CD4-positive, alpha-beta T cell treated with Interleukin-1 beta for 1 hour (primary cell): ENCODE measurements at places on chromosomes 6 and 20.

GRCh38 chr6:107819964-107820337 is 4.2 kb downstream of the SCML4 start:
- DNase-seq: peak; percentile 40

DNA sequence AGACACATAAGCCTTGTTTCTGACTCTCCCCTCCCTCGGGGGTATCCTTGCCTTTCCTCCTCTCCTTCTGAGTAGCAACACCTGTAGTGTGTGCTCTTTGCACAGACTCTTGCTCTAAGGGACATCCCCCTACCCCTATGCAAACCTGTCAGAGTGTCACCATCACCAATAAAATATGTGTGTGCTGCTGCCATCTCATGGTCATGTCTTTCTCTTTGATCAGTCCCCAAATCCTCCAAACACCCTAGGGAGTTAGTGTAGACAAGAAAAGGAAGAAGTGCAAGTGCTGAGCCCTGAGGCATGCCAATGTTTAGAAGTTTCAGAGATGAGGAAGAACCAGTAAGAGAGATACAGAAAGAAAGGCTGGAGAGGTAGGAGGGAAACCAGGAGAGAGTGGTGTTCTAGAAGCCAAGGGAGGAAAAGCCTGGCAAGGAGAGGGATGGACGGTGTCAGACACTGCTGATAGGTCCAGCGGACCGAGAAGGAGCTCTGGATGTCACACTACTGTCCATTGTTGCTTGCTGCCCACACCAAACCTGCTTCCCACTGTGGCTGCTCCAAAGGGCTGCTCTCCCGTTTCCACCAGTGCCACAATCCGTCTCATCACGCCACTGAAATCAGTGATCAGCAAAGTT is 16.4 kb downstream of the TRMT6 start:
- peak; percentile 34 for DNase-seq

GRCh38 chr6:83838727-83839126 is 14.4 kb upstream of the RIPPLY2 start:
- no peak for DNase-seq

DNA sequence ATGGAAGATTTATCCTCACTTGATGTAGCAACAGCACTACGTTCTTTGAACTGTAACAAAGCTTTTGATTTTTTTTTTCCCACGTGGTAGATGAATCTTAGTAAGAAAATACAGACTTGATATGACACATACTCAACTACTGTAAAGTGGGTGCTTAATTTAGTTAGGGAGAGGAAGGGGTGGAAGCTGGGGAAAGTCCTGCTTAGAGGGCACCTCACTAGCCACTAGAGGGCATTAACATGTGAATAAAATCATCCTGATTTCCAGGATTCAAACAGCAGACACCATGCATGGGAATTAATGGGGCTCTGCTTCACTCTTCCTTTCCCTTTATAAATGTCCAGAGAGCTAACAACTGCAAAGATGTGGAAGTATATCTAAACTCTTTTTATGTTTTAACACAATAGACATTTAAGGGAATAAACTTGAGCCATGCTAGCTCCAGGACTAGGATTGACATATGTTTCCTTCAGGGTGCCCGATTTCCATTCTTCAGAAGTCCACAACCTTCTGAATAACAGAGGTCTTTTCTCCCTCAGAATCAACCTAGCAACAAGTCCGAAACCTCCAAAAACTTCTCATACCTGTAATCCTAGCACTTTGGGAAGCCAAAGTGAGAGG is 250.1 kb downstream of the ATXN1 start:
- peak; percentile 40 for DNase-seq

DNA sequence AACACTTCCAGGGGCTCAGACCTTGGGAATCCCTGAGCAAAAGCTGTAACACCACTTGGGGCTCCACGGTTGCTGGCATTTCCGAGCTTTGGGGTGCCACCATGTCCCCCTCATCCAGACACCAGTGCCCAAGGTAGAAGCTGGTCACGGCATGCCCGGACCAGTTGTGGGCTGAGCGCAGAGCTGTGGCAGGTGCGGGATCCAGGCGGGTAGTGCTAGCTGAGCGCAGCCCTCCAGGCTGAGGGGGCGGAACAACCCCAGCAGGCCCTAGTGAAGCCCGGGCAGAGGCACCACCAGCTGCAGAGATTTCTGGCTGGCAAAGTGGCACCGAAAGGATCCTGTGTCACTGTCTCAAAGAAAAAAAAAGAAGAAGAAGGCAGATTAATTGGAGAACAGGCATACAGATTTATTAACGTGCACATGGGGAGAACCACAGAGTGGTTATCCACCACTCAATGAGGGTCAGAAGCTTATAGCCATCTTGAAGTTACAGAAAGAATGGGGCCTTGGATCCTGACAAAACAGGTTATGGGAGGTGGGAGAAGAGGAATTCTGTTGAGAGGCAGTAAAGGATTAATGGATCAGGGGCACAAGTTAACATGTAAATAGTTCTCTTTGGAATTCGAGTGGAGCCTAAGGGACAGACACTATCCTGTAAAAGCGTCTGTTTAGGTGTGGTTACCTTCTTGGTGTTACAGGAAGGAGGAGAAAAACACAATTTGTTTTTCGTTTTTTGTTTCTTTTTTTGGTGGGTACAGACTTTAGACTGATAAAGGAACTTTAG is 107.5 kb downstream of the CD24 start:
- DNase-seq: no peak

- DNase-seq: no peak
These were observed 23.7 kb upstream of the TAF4 start for GRCh38 chr20:62089393-62089792.

DNA sequence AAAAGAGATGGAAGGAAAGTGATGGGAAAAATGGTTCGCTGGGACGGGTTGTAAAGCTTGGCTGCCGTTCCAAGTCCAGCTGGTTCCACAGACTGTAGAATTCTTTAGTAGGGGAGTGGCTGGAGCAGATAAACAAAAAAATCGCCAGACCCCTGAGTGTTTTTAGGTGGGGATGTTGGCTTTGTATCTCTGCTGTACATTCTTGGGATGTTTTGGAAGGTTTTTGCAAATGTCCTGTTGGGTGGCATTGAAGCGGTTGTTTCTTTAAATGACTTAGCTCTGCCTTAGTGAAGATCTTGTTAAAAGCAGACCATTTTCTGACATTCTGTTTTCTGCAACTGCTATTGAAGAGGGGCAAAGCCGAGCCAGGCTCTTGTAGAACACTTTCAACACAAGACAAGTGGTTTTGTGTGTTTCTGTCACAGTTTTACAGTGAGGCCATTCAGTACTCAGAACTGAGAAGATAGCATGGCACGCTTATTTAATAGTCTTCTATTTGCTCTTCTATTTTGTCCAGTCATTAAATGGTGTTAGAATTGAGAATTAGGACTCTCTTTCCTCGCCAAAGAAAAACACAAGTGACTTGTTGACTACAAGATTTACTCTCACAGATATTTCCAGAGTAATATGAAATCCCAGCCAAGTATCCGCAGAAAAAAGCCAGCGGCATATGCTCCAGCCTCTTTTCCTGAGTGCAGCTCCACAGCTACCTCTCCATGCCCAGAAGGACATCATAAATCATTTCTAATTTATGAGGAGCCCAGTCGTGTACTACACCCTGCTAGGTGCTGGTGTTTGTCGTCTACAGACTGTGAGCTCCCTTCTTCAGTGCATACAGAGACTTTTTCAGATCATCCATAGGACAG is 65.8 kb downstream of the PHACTR2 start:
- no peak for DNase-seq

GRCh38 chr6:169618526-169619490 is 83.0 kb downstream of the WDR27 start:
- DNase-seq: no peak

GRCh38 chr6:169933839-169934698 is 182.6 kb downstream of the ERMARD start:
- no peak for DNase-seq

DNA sequence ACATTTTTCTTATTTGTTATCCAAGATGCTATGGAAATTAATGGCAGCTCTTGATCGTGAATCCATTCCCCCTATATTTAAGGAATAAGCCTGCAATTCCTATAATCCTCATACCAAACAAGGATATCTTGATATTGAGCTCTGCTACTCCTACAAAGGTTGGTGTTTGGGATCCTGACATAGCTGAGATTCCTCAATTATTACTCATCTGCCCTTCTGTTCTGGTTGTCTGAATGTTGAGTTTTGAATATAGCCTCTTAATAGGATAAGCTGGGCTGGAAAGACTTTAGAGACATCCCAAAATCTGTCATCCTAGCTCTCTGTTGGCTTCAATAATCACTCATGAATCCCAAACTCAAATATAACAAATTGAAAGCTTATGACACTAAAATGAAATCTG is 49.9 kb downstream of the CLIC5 start:
- no peak for DNase-seq

DNA sequence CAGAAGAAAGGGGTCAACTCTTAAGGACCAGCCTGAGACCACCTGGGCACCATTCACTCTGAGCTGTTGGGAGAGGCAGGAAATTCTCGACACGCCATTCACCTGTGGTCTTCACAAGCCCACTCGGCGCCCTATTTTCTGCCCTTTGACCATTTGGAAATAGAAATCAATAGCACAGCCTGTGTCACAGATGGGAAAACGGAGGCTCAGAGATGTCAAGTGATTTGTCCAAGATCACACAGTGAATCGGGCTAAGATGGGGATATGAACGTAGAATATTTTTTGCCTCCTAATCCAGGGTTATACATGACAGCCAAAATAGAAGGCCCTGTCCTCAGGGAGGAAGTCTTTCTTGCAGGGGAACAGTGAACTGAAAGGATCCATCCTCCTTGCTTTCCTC is 3.0 kb upstream of the APOBEC2 start:
- no peak for DNase-seq

DNA sequence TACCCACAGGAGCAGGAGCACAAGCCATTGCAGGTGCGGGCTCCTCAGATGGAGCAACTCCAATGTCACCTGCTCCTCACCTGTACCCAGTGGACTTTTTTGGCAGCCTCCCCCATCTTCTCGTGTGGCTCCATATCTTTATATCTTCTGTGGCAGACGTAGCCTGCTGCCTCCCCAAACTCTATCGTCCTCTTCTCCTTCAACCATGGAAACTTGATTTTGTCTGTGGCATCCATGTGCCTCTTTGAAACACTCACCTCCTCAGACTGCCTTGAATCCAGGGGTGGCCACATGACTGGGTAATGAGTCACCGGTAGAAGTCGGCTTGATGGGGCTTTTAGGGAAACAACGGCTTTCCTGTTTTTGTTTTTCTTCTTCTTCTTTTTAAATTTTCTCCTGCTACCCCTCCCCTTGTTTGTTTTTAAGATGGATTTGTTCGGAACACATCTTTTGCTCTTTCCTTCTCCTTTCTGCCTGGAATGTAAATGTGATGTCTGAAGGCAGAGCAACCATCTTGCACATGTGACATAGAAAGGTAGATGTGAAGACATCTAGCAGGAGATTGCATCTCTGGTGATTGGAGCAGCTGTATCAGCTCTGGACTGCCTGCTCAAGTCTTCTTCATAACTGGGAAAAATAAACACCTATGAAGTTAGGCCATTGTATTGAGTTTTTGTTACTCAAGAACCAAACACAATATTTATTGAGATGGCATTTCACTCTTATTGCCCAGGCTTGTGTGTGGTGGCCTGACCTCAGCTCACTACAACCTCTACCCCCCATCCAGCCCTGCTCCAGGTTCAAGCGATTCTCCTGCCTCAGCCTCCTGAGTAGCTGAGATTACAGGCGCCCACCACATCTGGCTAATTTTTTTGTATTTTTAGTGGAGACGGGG is 69.9 kb upstream of the DDR1 start:
- DNase-seq: peak; percentile 56

DNA sequence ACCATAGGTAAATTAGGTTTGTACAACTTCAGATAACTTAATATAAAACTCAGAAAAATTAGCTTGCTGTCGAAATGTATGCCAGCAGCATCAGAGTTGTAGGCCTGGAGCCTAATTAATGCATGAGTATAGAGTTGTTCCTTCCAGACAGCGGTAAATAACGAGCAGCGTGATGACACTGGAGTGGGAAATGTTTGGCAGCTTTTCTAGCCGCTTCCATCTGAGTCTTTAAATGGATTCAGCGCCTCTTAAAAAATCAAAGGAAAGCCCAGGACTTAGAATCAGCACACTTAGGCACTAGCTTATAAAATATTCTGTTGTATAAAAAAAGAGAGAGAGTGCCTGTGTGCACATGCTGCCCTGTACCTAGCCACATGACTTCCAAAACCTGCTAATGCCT is 43.7 kb upstream of the SYNJ2 start:
- DNase-seq: no peak

- no peak for DNase-seq
These were observed 111.2 kb upstream of the SAMD5 start for GRCh38 chr6:147397306-147397705.

DNA sequence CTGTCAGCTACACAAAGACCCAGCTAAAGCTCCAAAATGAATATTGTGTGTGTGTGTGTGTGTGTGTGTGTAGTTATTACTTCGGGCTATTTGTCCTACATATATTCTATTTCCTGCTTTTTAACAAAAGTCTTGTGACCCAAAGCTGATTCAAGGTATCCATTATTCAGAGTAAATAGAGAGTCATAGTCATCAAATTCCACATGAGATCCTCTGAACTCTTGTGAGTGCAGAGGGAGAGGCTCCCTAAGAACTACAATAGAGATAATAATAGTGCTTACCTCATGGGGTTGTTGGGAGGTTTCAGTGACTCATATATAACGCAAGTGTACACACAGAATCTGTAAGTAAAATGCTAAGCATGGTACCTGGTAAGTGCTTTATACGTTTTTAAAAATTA is 95.6 kb upstream of the SHLD1 start:
- DNase-seq: no peak

- DNase-seq: no peak
These were observed 95.5 kb downstream of the THBS2 start for GRCh38 chr6:169158174-169158573.

DNA sequence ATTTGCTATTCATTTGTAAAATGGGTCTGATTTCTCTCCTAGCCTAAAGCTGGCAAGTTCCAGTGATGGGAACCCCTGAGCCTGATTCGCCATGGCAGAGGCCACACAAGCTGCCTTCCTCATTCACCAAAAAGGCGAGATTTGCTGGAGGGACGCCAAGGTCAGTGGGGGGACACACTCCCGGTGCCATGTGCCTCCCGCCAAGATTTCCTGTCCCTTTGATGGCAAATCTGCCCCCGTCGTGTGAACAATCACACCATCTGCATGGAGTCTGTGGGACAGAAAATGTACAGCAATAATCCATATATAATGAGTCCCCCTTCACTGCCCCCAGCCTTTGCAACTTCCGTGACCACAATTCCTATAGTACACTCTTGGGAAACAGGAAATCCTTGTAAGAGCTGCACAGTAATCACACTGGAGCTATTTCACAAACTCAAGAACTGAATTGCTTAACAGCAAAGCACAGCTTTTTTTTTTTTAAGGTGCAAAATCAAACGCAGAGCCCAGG is 15.7 kb upstream of the IGF2R start:
- DNase-seq: peak; percentile 19

GRCh38 chr6:140494321-140495108 is 1120.1 kb upstream of the CITED2 start:
- DNase-seq: no peak

DNA sequence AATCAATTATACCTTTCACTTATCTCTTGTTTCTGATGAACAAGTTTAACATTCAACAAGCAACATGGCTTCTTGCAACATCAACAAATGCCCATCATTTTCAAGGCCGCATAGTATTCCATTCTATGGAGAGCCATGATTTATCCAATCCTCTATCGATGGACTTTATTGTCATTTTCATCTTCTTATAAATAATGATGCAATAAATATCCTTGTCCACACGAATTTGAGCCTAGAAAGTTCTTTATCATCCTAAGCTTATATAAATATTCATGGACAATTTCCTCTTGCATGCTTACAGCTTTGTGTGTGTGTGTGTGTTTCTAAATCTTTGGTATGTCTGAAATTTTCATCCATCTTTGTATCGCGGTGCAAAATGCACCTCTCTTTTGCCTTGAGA is 29.1 kb downstream of the TOX2 start:
- DNase-seq: no peak

GRCh38 chr20:1569415-1569881 is 11.9 kb upstream of the SIRPD start:
- no peak for DNase-seq
